ENCODE measurements at places on chromosomes 7 and 10.

- DNase-seq, result no peak
Observed at GRCh38 chr10:59585046-59585700, 124.5 kb downstream of the SLC16A9 start.

DNA sequence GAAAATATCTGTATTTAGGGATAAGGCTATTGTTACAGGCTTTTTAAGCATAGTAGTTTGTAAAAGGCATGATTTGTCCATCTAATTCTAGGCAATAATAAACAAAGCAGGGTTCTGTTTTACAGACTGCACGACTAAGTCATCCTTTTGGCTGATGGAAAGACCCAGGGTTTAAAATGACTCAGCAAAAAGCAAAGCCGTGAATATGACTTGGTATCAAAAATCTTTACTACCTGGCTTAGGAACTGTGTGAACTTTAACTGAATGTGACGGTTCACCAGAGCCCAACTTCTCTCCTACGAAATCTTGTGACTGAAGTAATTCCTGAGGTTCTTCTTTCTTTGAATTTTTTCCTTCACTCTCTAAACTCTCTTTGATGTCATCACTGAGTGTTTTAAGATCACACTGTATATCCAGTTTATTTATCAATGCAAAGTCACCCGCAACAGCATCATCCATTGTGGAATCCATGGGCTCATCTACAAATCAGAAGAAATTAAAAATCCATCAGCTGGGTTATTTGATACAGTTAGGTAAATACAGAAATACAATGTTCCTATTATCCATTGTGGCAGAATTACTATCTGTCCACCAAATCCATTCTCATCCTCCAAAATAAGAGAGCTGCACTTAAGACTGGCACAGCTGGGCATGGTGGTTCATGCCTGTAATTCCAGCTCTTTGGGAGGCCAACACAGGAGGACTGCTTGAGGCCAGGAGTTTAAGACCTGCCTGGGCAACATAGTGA is 17.0 kb downstream of the ATE1 start:
- DNase-seq, result no peak

DNA sequence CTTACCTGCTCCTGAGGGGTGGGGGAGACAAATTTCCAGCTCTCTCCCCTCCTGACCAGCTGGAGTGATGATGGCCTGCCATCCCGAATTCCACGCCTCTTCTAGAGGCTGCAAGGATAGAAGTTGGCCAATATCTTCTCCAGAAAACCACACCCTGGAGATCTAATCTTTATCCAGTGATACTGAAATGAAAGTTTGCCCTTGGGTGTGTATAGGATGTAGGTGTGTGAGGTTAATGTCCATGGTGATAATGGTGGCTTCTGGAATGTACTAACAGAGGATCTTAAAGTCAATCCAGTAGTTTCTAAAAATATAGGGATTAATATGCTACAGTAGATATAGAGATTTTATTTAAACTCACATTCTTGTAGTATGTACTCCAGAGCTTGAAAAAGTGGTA is 22.2 kb downstream of the AKR1B15 start:
- no peak for DNase-seq

GRCh38 chr7:95933618-95934017 is 161.3 kb downstream of the DYNC1I1 start:
- no peak for DNase-seq

DNA sequence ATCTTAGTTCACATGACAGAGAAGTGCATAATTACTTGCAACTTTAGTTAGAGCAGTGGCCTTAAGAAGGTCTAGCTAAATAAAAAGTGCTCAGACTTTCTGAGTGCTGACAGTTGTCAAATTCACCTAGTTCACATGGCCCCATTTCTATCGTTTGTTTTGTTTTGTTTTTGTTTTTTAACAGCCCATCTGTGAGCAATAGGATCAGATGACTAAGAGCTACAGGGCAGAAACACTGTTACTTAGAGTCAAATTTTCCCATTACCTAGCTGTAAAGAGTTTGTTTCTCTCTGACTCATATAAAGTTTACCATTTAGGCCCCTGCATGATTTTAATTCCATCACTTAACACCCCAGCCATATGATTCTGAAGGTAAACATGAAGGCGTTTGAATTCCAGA is 18.8 kb downstream of the CAV1 start:
- DNase-seq, result no peak

Measured in iPS DF 19.7 (cell line).